SIG-M5 (cell line): ENCODE measurements at places on chromosomes 2 and 18.

GRCh38 chr2:207317378-207317984 lies 151.7 kb upstream of the KLF7 start:
- no peak for DNase-seq

- DNase-seq = no peak
Observed at GRCh38 chr2:624551-625347, 52.5 kb downstream of the TMEM18 start.

DNA sequence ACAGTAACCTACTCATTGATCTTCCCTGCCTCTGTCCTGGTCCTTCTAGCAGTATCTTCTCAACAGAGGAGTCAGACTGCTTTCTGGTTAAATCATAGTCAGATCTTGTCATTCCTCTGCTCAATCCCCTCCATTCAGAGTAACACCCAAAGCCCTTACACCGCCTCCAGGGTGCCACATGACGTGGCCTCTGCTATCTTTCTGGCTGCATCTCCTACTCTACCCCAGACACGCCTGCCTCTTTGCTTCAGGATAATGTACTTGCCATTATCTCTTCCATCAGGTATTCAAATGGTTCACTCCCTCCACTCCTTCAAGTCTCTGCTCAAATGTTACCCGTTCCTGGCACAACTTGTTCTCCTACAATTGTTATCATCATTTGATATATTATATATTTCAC lies 36.3 kb upstream of the ACVR2A start:
- no peak for DNase-seq

GRCh38 chr2:168568476-168569267 lies 112.6 kb downstream of the CERS6 start:
- no peak for DNase-seq
